Common myeloid progenitor, CD34-positive (primary cell): ENCODE measurements at places on chromosomes 13 and 19.

DNA sequence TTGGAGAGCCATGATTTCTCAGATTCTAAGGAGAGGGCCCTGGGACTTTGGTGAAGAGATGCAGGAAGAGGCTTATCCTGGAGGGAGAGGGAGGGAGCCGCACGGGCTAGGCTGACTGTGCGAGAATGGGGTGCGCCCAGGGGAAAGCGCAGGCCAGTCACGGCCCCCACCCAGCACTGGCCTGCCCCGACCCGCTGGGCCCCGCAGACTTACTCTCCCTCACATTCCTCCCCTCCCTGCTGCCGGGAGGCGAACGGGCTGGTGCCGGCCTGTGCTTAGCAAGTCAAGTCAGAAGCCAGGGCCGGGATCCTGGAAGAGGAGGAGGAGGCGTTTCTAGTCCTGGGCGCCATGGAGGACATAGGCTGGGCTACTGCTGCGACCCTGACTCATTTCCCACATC, 120.0 kb downstream of the CRYL1 start:
- DNase-seq = no peak

- DNase-seq = no peak
Measured at GRCh38 chr19:42115705-42116104, 16.5 kb downstream of the POU2F2 start.

DNA sequence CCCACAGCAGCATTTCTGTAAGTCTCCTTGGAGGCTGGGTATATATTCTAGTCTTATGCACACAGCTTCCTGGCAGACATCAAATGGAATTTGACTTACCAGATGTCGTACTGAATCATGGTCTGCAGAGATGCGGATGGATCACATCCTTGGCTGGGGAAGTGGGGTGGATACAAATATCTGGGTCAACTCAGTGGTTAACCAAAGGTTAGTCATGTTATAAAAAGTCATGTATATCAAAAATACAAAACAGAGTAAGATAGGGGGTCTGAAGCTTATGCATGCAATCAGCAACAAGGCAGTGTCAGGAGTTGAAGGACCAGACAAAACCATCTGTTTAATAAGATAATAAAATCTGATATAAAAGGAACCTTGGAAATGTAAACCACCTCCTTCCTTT, 61.9 kb downstream of the WASF3 start:
- DNase-seq = peak; percentile 71

- DNase-seq = no peak
Measured at GRCh38 chr13:53150568-53150967, 122.0 kb downstream of the OLFM4 start.

GRCh38 chr19:5243878-5244277, 96.7 kb downstream of the PTPRS start:
- no peak for DNase-seq

GRCh38 chr19:48319647-48320541, 5.5 kb upstream of the EMP3 start:
- peak; percentile 71 for DNase-seq

GRCh38 chr19:44588771-44589112, 24.6 kb upstream of the IGSF23 start:
- no peak for DNase-seq

GRCh38 chr19:16661480-16662034, 618 bp downstream of the TMEM38A start:
- DNase-seq = no peak

DNA sequence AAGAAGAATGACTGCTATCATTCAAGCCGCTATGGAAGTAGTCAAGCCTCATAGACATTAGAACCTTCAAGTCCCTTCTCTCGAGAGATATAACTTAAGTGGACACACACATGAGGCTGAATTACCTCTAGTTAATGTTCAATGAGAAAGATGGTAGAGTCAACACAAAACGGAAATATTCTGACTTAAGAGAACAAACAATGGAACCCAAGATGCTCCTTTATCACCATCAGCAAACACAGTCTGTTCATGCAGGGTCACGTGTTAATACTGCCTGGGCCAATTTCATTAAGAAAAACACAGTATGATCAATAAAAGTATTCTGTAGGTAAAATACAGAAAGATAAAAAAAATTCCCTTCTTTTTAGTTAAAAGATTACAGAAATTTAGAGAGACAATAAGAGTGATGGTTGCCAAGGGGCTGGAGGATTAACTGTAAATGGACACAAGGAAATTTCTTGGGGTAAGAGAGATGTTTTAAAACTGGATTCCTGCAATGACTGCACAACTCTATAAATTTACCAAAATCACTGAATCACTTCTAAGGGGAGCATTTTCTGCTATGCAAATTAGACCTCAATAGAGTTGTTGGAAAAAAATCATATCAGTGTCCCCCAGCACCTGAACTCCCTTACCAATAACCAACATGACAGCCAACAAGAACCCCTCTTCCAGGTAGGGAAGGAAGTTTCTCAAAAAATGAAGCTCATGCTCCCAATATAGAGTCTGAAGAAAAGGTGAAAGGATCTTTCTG, 256.6 kb downstream of the ABCC4 start:
- no peak for DNase-seq

DNA sequence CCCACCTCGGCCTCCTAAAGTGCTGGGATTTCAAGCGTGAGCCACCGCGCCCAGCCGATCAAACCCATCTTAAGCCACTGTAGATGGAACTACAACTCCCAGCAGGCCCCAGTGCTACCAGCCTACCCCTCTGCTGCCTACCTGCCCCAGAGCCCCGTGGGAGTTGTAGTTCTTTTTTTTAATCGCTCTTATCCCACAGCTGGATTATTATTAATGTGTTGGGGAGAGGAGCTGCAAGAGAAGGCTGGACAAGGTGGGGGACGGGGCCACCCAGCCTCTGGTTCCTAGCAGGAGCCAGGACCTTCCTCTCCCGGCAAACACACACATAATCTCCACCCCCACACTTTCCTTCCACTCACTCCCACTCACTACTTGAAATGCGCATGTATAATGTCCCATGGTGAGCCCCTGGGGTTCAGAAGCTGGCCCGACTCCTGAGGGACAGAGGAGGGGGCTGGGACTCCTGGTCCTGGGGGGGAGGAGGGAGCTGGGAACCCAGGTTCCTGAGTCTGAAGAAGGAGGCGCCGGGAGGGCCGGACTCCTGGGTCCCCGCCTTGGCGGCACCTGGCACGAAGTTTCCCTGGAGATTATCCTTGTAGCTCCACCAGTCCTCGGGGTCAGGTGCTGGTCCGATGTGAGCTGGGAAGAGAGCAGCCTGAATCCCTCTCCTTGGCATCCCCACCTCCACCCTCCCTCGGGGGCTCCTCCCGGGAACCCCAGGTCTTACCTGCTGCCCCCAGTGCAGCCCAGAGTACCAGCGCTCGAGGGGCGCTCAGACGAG, 958 bp downstream of the CA11 start:
- DNase-seq = peak; percentile 89

GRCh38 chr13:74003374-74003773, 130.8 kb downstream of the KLF12 start:
- DNase-seq = no peak

GRCh38 chr19:30799865-30800755, 427.9 kb downstream of the ZNF536 start:
- DNase-seq = peak; percentile 28

- peak; percentile 78 for DNase-seq
Measured at GRCh38 chr19:56111601-56112312, 9.3 kb downstream of the ZNF787 start.

DNA sequence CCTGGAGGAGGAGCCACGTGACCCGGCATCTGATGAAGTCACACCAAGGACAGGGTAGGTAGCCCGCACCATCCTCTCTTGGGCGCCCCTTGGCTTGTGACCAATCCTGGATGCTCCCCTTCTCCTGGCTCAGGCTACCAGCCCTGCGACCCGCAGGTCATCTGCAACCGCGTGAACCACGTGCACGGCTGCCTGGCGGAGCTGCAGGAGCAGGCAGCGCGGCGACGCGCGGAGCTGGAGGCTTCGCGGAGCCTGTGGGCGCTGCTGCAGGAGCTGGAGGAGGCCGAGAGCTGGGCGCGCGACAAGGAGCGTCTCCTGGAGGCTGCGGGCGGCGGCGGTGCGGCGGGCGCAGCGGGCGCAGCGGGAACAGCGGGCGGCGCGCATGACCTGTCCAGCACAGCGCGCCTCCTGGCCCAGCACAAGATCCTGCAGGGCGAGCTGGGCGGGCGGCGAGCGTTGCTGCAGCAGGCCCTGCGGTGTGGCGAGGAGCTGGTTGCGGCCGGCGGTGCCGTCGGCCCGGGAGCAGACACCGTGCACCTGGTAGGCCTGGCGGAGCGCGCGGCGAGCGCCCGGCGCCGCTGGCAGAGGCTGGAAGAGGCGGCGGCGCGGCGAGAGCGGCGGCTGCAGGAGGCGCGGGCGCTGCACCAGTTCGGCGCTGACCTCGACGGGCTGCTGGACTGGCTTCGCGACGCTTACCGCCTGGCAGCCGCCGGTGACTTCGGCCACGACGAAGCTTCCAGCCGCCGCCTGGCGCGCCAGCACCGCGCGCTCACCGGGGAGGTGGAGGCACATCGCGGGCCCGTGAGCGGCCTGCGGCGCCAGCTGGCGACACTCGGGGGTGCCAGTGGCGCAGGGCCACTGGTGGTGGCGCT, 45.9 kb downstream of the SPTBN4 start:
- no peak for DNase-seq

GRCh38 chr19:2252797-2253105, 3.5 kb downstream of the JSRP1 start:
- DNase-seq = no peak

DNA sequence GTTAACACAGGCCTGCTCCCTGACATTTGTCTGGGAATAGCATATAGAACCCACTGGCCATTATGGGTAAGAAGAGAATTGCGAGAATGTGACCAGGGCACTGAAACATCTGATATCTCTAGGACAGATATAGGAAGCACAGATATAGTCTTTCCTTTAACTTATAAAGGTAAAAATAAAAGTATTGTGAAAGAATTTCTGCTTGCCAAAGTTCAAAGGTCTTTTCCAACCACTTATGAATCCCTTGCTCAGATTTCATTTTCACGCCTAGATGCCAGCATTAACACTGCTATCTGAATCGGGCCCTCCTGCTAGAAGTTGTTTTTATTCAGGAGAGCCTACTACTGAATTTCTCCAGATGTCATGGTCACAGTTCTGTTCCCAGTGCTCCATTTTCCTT, 27.7 kb downstream of the BBC3 start:
- no peak for DNase-seq

DNA sequence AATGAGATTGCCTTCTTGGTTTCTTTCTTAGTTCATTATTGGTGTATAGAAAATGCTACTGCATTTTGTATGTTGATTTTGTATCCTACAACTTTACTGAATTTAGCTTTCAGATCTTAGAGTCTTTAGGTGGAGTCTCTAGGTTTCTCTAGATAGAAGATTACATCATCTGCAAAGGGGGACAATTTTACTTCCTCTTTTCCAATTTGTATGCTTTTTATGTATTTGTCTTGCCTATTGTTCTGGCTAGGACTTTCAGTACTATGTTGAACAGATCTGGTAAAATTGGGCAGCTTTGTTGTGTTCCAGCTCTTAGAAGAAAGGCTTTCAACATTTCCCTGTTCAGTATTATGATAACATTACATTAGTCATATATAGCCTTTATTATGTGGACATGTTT, 101.0 kb upstream of the SPRY2 start:
- DNase-seq = peak; percentile 79

GRCh38 chr13:27296496-27296895, 25.9 kb downstream of the RASL11A start:
- DNase-seq = no peak

DNA sequence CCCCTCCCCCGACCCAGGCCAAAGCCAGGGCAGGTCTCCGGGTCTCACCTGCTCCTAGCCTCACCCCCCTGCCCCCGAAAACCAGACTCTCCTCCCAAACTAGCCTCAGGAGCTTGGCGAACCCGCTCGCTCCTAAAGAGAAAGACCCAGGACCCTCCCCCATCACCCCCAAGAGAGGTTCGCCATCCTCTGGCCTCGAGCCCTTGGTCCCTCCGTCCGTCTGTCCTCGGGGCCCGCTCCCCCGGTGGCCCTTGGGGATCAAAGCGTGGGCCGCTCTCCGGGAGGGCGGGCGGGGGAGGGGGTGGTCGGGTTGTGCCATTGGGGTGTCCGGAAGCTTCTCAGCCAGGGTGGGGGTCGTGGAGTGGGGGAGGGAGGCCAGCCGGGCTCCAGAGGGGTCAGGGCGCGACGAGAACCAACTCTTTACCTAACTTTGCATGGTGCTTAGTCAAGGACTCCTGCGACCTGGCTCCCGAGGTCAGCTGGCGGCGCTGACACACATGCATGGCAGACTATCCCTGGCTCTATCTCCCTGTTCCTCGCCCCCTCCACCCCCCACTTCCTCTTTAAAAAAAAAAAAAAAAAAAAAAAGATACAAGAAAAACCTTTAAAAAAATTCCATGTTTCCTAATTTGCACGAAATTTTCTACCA, 15.6 kb downstream of the SMIM24 start:
- no peak for DNase-seq

GRCh38 chr13:33872005-33872351, 54.0 kb downstream of the RFC3 start:
- no peak for DNase-seq

- no peak for DNase-seq
Measured at GRCh38 chr19:35223862-35224505, 4.6 kb downstream of the FAM187B start.

DNA sequence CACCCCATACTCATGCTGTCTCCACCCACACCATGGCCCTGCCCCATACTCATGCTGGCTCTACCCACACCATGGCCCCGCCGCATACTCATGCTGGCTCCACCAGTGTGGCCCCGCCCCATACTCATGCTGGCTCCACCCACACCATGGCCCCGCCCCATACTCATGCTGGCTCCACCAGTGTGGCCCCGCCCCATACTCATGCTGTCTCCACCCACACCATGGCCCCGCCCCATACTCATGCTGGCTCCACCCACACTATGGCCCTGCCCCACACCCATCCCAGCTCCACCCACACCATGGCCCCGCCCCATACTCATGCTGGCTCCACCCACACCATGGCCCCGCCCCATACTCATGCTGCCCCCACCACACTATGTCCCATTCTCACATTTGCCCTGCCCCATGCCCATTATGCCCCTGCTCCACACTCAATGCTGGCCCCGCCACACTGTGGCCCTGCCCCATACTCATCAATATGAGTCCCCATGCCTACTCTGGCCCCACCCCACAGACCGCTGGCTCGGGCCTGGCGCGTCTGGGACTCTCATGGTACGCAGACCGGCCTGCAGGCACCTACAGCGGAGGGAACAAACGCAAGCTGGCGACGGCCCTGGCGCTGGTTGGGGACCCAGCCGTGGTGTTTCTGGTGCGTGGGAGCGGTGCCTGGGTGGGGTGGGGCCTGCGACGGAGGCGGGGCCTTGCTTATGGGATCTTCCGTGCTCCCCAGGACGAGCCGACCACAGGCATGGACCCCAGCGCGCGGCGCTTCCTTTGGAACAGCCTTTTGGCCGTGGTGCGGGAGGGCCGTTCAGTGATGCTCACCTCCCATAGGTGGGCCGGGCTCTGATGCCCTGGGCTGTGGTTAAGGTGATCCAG, 3.7 kb upstream of the ARHGAP45 start:
- DNase-seq = peak; percentile 67

- no peak for DNase-seq
Measured at GRCh38 chr13:91101381-91101780, 246.1 kb upstream of the MIR17HG start.

DNA sequence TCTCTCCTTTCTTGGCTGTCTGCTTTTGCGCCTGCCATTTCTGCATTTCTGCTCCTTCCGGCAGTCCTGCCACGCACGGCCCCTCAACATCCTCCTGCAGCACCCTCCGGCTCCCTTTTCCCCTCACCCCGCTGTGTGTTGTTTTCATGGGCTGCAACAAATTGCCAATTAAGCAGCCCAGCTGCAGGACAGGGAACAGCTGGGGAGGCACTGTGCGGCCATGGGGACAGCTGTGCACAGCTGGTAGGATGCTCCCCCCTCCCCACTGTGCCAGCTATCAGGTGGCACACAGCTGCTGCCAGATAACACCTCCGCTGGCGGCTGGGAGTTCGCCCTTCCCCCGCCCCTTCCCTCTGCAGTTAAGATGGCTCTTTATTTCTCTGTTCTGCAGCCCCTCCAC, 25.4 kb downstream of the LYL1 start:
- peak; percentile 85 for DNase-seq
